ENCODE measurements at places on chromosomes 6 and 20.

- no peak for DNase-seq
Observed at GRCh38 chr6:121984956-121985355, 414.5 kb upstream of the HSF2 start.

DNA sequence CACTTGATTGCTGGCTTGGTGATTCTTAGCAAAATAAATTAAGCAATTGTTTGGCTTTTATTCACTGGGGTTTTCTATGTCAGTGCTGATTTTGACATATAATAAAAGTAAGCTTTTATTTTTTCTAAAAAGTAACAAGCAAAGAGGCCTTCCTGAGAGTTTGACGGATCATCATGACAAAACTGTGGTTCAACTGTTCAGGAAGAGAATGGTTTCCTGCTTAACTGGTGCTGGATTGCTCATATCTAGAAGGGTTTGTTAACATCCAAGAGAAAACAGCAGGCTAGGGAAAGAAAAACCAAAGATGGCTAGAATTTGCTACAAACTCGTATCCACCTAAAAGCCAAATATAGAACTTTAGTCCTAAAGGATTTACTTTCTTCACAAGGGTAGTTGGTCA lies 21.2 kb downstream of the SERPINB1 start:
- no peak for DNase-seq

GRCh38 chr6:75300531-75300855 lies 15.9 kb upstream of the TMEM30A start:
- DNase-seq: no peak

GRCh38 chr6:138036111-138036510 lies 71.1 kb downstream of the PERP start:
- no peak for DNase-seq

DNA sequence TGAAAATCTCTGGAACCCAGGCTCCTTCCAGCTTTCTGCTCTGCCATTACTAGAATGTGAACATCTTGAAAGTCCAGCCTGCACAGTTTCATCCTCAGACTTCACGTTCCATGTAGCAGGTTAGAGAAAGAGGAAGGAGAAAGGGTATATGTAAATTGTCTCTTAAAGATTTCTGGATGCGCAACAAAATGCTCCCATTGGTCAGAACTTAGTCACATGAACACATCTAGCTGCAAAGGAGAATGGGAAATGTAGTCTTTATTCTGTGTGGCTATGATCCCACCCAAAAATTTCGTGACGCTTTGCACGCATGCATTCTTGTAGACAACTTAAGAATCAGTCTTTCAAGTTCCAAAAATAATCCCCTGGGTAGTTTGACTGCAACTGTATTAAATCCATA lies 46.4 kb upstream of the CHD6 start:
- no peak for DNase-seq

DNA sequence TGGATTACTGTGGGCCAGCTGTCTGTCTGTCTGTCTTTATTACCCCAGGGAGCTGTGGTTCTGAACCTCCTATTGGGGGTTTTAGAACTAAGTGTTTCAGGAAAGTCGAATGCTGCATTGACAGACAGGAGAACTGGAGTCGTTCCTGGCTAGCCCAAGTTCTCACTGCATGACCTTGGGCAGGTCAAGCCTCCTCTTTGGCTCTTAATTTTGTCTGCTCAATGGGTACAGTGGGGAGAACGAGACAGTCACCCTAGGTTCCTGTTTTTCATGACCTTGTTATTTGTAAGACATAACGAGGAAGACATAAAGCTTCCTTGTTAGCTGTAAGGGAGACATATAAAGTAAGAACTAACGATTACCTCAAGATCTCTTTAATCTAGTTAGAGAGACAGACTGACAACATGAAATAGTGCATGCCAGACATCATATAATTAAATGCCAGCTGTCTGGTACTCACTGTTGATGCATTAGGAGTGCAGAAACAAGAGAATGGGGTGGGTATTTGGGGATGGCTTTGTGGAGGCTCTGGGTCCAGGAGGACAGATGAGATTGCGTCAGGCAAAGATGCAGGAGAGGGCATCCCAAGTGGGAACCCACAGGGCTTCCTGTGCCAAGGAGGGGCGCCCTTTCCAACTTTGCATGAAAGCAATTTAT lies 3.7 kb upstream of the CCDC167 start:
- DNase-seq: no peak

DNA sequence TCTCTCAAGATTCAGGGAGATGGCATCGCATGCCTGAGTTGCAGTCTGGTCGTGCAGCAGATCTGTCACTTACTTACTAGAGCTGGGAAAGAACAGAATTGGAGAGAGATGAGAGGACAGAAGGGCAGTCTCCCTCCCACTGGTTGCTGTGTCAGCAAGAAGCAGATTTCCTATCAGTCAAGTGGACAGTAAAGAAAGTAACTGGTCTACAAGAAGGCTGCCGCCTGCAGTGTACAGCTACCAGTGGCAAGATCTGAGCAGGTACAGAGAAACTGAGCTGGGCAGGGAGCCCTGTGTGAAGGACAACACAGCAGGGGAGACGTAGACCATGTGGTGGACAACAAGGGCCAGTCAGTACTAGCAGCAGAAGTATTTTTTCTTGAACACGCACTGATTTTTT lies 49.5 kb upstream of the PCSK2 start:
- no peak for DNase-seq

GRCh38 chr6:139320081-139320480 lies 28.3 kb upstream of the TXLNB start:
- no peak for DNase-seq

DNA sequence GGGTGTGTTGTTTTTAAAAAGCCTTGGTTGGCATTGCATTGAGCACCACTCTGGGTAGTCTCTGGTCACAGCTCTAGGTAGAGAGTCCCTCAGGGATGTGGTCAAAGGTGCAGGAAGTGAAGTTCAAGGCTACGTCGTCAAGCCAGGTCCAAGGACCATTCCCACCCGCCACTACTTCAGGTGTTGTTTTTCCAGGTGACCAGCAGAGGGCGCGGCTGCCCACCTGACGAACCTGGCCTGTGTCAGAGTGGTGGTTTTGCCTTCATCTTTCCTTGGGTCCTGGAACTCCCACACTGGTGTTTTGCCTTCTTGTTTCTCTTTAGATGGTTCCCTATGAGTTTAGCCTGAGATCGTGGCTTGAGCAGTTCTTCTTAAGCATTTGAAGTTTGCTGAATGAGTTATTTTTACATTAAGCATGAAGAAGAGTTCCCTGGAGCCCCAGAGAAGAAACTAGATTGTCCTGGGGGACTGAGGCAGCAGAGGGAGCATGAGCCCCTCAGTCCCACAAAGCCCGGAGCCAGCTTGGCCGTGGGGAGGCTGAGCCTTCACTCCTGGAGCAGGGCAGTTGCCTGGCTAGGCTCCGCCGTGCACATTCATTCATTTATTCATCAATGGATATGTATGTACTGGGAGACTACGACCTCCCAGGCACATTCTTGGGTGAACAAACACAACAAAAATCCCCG lies 5.6 kb upstream of the PHACTR3 start:
- DNase-seq: peak; percentile 34

DNA sequence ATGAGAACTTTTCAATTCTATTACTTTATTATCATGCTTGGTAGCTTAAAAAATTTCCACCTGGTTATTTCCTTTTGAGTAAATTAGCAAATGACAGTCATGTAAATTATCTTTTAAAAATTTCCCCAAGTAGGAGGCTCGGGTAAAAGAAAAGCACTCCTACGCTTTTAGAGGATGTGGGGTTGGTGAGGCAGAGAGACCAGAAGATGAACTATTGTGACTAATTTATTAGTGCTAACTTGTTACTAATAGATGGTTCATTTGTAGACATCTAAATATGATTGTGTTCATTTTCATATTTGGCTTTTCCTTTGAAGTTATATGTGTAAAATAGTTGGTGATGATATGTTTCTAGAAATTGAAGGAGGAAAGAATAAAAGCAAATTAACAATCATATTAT lies 27.0 kb downstream of the ZNF292 start:
- DNase-seq: no peak
